ENCODE measurements at places on chromosomes 7 and 10.

DNA sequence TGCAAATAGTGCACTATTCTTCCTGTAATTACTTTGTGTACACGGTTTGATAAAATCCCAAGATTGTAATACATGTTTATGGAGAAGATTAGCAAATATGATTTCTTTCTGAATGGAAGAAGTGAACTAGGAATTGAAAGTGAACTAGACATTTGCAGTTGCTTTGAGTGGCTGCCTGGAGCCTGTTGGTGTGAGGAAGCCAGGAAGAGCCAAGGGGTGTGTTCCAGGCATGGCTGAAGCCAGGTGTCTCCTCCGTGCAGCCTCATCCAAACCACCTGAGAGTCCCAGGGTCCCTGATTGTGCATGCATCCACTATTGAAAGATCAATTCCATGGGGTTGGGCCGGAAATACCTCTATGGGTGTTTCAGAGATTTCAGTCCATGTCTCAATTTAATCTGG is 253.1 kb upstream of the SHH start:
- no peak for DNase-seq

GRCh38 chr10:132571650-132572544 is 34.3 kb downstream of the INPP5A start:
- DNase-seq: peak; percentile 90

GRCh38 chr7:69359003-69359700 is 239.1 kb upstream of the AUTS2 start:
- DNase-seq: no peak

GRCh38 chr10:90732581-90732980 is 125.3 kb downstream of the HTR7 start:
- no peak for DNase-seq

GRCh38 chr7:150945171-150945852 is 32.8 kb downstream of the KCNH2 start:
- DNase-seq: no peak

GRCh38 chr7:157426463-157427301 is 89.9 kb downstream of the DNAJB6 start:
- no peak for DNase-seq

DNA sequence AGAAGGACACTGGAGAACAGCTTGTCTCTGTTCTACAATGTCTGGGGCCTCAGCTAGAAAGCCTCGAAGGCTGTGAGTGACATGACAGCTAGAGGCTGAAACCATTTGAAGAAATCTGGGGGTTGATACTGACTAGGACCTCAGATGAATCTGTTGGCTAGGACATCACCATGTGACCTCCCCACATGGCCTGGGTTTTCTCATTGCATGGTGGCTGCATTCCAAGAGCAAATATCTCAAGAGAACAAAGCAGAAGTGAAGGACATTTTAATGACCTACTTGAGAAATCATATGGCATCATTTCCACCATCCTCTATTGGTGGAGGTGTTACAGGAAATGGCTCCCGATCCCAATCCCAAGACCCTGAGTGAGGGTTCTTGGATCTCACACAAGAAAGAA is 450.6 kb upstream of the AUTS2 start:
- no peak for DNase-seq

- no peak for DNase-seq
Observed at GRCh38 chr7:908159-908581, 31.8 kb downstream of the GET4 start.

DNA sequence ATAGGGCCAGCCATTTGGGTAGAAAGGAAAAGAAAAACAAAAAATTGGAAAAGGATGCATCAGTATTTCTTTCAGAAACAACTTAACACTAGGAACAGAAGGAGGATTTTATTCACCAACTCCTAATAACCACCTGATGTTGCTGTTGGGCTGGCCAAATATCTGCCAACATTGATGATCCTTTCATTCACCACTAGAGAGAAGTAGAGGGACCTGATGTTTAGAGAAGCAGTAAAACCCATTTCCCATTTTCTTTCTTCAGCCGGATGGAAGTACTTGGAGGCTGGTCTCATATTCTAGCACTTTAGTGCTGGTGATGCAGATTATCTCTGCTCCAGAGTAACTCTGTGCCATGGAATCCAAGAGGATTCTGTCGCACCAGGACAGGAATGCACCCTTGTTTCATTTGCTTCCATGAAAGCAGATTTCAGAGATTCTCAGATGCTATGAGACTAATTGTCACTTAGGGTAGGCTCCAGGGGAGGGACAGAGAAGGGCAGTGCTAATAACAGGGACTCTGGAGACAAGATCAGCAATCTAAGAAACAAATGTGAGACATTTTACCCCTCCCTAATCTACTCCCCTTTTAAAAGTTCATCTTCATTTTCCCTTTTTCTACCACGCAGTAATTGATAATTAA is 3.1 kb downstream of the KLLN start:
- peak; percentile 52 for DNase-seq

DNA sequence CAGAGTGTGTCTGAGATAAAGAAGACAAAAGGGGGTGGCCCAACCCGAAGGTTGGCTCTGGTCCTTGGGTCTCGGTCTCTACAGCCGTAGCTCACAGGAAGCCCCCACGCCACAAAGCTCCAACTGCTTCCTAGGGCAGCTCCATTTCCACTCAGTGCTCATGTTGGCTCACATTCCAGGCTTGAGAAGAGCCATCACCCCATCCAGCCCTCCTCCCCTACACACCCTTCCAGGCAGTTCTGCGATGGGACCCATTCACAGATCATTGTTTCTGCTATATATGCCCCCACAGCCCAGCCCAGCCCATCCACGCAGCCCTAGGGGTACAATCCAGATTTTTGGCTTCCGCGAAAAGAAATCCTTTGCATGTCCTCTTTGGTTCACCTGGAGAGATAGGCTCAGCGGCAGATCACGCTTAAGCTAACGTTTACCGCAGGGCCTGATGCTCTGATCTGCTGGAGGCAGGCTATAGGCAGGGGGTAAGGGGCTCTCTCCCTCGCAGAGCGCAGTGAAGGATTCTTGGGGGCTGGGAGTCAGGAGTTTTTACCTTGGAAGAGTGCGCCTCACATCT is 6.2 kb upstream of the HOXA11 start:
- DNase-seq: no peak
